Liver (tissue), 10 donors: ENCODE measurements at places on chromosomes 2 and 18. TPM values are rescaled to one million over a fixed set of nuclear protein-coding genes. Genes with fewer than 3 reads are reported as not detected.

Gene C2orf74
- 3.6 TPM for total RNA-seq

Gene FOXD4L1
- total RNA-seq = 0.42 TPM

Gene RND3
- total RNA-seq = 14.8 TPM

Gene HOXD13
- not detected for total RNA-seq

Gene TEX44
- total RNA-seq = not detected

Gene POTEI
- not detected for total RNA-seq

Gene NYAP2
- not detected for total RNA-seq

Gene DOK1
- 4.6 TPM for total RNA-seq

Gene GPR55
- 0.05 TPM for total RNA-seq

Gene WDR7
- 19.8 TPM for total RNA-seq

Gene C2orf15
- 0.65 TPM for total RNA-seq

Gene MAPRE2
- total RNA-seq = 12.8 TPM

Gene SERPINB4
- not detected for total RNA-seq

Gene RAD51AP2
- 0.14 TPM for total RNA-seq
